Large intestine (tissue), 12 donors: ENCODE measurements at places on chromosomes 7 and 10.

DNA sequence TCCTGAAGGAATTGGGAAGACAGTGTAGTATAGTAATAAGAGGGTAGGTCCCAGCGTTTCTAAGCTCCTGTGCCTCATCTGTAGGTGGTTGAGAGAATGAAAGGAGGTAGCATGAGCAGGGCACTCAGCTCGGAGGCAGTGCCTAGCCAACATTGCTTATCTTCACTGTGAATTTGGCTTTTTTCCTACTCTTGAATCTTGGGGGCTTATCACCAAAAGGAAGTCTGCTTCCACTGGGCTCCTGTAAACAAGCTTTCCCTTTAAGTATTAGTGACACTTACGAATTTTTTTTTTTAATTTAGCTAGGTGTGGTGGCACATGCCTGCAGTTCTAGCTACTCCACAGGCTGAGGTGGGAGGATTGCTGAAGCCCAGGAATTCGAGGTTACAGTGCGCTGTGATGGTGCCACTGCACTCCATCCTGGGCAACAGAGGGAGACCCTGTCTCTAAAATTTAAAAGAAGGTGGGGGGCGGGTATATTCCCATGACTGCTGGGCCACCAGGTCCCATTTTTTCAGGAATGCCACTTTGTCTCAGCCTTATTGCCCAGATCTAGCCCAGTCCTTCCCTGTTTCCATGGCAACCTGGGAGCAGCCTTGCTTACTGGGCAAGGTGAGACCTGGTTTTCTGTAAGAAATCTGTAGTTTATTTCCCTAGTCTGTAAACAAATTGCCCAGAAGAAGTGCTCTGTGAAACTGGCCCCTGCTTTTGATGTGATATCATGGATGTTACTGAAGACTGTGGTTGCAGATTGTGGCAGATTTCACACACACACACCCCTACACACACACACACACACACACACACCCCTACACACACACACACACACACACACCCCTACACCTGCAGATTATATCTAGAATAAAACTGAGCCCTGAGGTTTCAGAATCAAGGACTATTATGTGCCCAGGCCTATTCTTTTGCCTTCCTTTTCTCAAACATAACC lies 19.4 kb downstream of the OGDH start:
- DNase-seq, result no peak
- H3K27ac ChIP-seq, result peak overlapping the region; percentile 23
- peaks cover 38% of the 10 kb centered on the region for H3K36me3 ChIP-seq
- H3K27me3 ChIP-seq, result no peaks in the 10 kb centered on the region

DNA sequence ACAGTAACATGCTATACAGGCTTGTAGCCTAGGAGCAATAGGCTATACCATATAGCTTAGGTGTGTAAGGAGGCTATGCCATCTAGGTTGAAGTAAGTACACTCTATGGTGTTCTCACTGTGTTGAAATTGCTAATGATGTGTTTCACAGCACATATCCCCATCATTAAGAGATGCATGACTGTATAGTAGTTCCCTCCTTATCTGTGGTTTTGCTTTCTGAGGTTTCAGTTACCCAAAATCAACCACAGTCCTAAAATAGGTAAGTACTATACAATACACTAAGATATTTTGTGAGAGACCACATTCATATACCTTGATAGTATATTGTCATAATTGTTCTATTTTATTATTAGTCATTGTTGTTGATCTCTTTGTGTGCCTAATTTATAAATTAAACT lies 12.7 kb downstream of the FZD1 start:
- no peak for DNase-seq
- H3K4me3 ChIP-seq, result no peak overlapping the region
- H3K36me3 ChIP-seq, result no peaks in the 10 kb centered on the region
- H3K4me1 ChIP-seq, result no peaks in the 10 kb centered on the region

- no peaks in the 10 kb centered on the region for H3K27me3 ChIP-seq
- no peak overlapping the region for H3K4me3 ChIP-seq
- H3K4me1 ChIP-seq, result no peaks in the 10 kb centered on the region
Observed at GRCh38 chr7:157819455-157819807, 482.6 kb downstream of the DNAJB6 start.

DNA sequence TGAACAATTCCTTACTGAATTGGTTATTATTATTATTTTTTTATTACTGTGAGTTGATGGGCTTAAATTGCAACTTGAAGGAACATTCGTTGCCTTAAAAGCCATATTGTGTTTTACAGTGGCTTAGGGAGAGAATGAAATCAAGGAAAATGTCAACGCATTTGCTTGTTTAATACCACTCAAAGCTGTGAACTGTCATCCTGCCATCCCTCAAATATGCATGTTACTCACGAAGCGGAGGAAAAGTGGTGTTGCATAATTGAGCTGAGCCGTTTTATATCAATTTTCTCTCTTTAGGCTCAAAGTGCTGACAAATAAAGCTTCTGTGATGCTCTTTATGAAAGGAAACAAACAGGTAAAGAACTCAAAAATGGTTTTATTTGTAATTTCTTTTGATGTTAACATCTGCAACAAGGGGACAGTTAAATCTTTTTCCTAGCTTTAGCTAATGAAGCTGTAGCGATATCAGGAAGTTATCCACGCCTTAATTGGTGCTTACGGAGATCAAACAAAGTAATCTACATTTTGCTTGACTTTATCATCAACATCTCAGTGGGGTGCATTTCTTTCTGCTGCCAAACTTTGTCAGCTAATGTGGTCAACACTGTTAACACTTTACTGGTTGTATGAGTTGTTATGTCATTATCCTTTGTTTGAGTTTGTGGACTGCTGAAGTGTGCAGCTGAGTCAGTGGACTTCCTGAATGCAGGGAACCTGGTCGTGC lies 33.1 kb downstream of the GLRX3 start:
- no peak for DNase-seq
- H3K4me3 ChIP-seq, result no peak overlapping the region
- H3K27me3 ChIP-seq, result no peaks in the 10 kb centered on the region
- H3K36me3 ChIP-seq, result peaks cover 48% of the 10 kb centered on the region

DNA sequence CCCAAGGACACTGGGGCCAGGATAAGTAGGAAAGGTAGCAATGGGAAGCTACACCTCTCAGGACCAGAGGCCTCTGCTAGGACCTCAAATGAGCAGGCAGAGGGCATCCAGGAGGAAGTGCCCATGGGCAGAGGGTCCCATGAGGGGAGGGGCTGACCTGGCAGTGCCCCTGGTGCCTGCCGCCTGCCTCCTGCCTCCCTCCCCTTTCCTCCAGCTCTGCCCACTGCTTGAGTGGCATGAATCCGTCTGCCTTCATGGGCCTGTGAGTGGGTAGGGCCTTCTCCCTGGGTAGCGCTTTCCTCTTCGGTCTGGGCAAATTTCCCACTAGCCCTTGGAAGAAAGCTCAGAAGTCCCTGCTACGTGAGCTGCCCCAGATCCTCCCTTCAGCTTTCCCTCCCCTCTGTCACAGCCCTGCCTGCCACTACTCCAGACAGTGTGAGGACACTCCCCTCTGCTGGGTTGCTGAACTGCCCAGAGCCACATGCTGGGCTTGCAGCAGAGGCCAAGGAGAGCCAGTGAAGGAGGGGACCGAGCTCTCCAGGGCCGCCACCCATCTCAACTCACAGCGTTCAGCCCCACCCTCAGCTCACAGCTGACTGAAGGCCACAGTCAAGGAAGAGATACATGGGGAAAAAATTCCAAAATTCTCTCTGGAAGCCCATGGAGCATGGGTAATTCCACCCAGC lies 141.4 kb downstream of the ARHGAP22 start:
- DNase-seq, result peak; percentile 35
- peaks cover 17% of the 10 kb centered on the region for H3K27me3 ChIP-seq
- H3K4me1 ChIP-seq, result peaks cover 12% of the 10 kb centered on the region

- no peak for DNase-seq
- H3K4me1 ChIP-seq, result no peaks in the 10 kb centered on the region
- no peaks in the 10 kb centered on the region for H3K36me3 ChIP-seq
- no peaks in the 10 kb centered on the region for H3K27me3 ChIP-seq
- H3K4me3 ChIP-seq, result no peak overlapping the region
Observed at GRCh38 chr7:128687131-128687530, 15.0 kb downstream of the GARIN1A start.

DNA sequence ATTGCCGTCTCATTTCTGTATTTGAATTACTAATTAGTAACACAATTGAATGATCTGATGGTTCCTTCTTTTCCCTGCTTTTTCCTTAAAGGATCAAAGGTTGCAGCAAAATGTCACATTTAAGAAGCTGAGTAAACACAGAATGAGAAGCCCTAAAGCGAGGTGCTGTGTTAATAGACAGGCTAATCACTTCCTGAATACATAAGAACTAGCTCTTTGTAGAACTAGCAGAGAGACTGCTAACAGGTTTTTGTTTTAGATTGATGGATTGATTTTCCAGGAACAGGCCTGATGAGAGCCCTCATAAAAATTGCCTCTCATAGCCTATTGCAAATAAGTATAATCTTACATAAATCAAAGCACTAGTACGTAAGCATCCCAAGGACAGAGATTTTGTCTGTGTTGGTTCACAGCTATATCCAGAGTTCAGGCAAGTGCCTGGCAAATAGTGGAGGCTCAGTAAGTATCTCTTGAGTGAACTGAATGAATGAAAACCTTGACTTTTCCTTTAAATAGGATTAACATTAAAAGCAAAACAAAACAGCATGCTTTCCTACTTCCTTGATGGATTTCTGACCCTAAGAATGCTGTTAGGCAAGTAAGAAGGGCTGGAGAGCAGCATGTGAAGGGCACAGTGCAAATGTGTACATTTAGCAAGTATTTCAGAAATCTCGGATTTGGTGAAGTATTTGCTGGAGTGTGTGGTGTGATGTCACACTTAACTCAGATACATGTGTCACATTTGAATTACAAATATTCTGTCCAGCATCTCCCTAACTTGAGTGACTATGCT lies 3.3 kb downstream of the TMEM229A start:
- H3K27me3 ChIP-seq, result peaks cover 4% of the 10 kb centered on the region
- no peaks in the 10 kb centered on the region for H3K36me3 ChIP-seq
- H3K27ac ChIP-seq, result peak overlapping the region; percentile 90
- DNase-seq, result peak; percentile 70

DNA sequence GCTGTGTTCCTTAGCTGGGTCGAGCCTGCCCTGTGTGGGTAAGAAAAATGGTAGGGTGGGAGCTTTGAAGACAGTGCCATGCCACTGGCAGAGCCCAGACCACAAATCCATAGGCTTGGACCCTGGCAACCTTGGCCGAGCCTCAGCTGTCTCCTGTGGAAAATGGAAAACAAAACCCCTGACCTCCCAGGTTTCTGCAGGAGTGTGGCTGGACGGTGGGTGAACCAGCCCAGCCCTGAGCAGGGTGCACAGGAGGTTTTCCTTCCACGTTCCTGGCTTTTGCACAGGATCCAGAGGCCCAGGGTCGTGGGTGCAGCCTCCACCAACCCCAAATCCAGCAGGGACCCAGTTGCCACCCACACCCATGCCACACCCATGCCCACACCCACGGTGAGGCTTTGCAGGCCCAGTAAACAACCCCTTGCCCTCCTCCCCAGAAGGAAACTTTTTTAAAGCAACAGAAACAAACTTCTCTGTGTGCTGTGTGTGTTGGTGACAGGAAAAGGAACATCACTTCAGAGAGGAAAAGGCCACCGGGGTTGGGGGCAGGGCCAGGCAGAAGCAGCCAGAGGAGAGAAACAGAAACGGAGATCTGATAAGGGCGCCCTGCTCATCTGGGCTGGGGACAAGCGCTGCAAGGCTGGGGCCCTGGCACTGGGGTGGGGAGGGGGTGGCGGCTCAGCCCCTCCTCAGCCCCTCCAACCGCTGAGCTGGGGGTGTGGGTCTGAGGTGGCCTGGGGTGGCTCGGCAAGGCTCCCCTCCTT lies 20.7 kb upstream of the ZMIZ1 start:
- no peak for DNase-seq
- H3K27me3 ChIP-seq, result no peaks in the 10 kb centered on the region
- H3K27ac ChIP-seq, result no peak overlapping the region
- H3K4me1 ChIP-seq, result peaks cover 41% of the 10 kb centered on the region
- no peaks in the 10 kb centered on the region for H3K36me3 ChIP-seq
